ENCODE measurements at places on chromosomes 2 and 18.
A peak's percentile ranks its signal among the peaks of the same experiment; 100 is the strongest.

DNA sequence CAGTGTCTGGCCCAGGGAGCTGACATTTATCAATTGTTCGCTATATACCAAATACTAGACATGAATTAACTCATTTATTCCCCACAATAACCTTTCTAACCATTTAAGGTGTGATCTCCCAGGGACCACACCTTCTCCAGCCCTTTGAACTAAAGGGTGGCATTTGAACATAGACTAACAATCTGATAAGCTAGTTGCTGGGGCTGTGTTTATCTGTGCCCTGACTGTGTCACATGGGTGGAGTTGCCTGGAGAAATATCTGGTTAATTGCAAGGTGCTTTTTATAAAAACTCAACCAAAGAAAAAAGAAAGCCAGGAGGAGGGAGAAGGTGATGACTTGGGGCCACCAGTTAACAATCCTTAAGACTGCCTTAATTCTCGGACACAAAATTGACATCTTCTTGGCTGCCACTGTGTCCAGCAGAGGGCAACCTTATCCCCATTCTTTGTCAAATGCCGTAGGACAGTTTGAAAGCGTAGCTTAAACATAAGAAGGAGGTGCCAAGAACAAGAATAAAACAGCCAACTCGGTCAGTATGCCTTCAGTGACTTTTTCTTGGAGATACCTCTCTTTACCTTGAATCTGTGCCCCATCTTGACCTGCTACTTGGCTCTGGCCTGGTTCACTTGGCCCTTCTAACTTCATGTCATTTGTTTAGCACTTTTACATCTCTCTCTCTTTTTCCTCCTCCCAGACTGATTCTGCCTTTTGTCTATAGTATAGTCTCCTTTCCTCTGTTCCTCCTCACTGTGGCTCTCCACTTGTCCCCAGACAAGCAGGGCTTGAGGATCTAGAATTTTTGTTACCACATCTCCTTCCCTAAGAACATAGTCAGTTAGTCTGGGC is 183.4 kb downstream of the MYO3B start:
- peak; percentile 3 for DNase-seq

- no peak for DNase-seq
These were observed 1279.0 kb upstream of the LRRTM1 start for GRCh38 chr2:81583311-81584108.

GRCh38 chr18:48222118-48222517 is 187.1 kb downstream of the ZBTB7C start:
- no peak for DNase-seq

- DNase-seq: no peak
These were observed 600.0 kb downstream of the SLC4A3 start for GRCh38 chr2:220227266-220227920.

- DNase-seq: no peak
These were observed 9.2 kb downstream of the GRP start for GRCh38 chr18:59229191-59229590.

GRCh38 chr2:232781765-232782164 is 5.4 kb upstream of the KCNJ13 start:
- no peak for DNase-seq

DNA sequence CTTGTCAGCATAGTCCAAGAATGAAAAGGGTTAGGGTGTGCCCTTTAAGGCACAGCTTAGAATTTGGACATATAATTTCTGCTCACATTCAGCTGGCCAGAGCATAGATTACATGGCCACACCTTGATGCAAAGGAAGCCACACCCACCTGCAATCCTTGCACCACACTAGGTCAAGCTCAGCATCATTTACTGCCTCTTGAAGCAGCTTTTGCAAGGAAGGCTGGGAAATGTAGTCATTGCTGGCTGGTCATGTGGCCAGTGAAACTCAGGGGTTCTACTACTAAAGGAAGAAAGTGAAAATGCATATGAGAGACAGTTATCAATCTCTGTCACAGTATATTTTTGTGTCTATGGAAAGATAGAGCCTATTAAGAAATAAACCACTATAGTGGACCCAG is 159.3 kb downstream of the GFPT1 start:
- no peak for DNase-seq

GRCh38 chr2:108399479-108399878 is 21.7 kb downstream of the SULT1C4 start:
- no peak for DNase-seq

DNA sequence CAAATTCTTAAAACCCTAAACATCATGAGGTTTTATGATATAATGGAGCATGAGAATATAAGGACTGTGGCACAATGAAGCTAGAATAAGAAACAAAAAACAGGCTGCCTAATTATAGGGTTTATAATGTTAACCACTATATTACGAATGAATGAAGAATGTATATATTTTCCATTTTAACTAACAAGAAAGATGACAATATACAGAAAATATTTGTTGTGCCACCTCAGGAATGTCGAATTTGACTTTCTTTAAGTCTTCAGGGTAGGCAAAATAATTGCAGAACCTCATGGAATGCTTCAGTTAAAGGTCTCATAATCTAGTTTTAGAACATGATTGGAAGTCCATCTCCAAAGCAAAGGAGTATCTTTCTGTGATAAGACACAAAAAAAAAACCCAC is 282.9 kb upstream of the SLC8A1 start:
- DNase-seq: no peak

DNA sequence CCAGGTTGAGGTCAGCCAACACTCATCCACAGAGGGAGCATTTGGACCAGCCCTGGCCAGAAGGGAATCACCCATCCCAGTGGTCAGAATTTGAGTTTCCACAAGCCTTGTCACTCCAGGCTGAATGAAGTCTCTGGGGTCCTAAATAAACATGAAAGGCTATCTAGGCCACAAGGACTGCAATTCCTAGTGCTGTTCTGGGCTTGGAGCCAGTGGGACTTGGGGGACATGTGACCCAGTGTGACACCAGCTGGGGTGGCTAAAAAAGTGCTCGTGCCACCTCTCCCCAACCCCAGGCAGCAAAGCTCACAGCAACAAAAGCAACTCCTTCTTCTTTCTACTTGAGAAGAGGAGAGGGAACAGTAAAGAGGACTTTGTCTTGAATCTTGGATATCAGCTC is 91.7 kb downstream of the MDH1 start:
- no peak for DNase-seq
